ENCODE measurements at places on chromosomes 16 and 17.

DNA sequence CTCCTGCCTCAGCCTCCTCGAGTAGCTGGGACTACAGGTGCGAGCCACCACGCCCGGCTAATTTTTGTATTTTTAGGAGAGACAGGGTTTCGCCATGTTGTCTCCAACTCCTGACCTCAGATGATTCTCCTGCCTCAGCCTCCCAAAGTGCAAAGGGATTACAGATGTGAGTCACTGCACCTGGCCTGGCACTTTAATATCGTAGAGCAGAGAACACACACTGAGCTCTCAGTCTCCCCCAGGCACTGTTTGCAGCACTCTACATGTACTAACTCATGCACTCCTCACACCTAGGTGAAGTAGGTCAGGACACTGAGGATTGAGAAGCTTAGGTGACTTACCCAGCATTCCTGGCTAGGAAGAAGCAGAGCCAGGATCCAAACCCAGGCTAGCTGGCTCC, 15.0 kb downstream of the C17orf100 start:
- DNase-seq: no peak
- H3K36me3 ChIP-seq: no peaks in the 10 kb centered on the region
- no peaks in the 10 kb centered on the region for H3K4me1 ChIP-seq
- H3K27me3 ChIP-seq: peaks cover 33% of the 10 kb centered on the region

- no peaks in the 10 kb centered on the region for H3K27me3 ChIP-seq
- H3K4me3 ChIP-seq: peak overlapping the region; percentile 23
- no peak for DNase-seq
- no peaks in the 10 kb centered on the region for H3K4me1 ChIP-seq
These were observed 40.1 kb downstream of the ZNF276 start for GRCh38 chr16:89761304-89761922.

GRCh38 chr17:75927286-75927922, 13.4 kb downstream of the FBF1 start:
- H3K4me3 ChIP-seq: no peak overlapping the region
- H3K27ac ChIP-seq: no peak overlapping the region
- H3K4me1 ChIP-seq: no peaks in the 10 kb centered on the region
- H3K27me3 ChIP-seq: no peaks in the 10 kb centered on the region

- H3K27me3 ChIP-seq: no peaks in the 10 kb centered on the region
- DNase-seq: no peak
- no peak overlapping the region for H3K4me3 ChIP-seq
- no peaks in the 10 kb centered on the region for H3K4me1 ChIP-seq
These were observed 155.3 kb downstream of the AIPL1 start for GRCh38 chr17:6279659-6280058.

GRCh38 chr16:78552106-78552675, 452.7 kb downstream of the WWOX start:
- H3K27me3 ChIP-seq: no peaks in the 10 kb centered on the region
- no peaks in the 10 kb centered on the region for H3K36me3 ChIP-seq
- no peaks in the 10 kb centered on the region for H3K4me1 ChIP-seq
- no peak for DNase-seq
- no peak overlapping the region for H3K4me3 ChIP-seq

GRCh38 chr17:81927152-81927652, 333 bp downstream of the MAFG start:
- H3K36me3 ChIP-seq: peaks cover 8% of the 10 kb centered on the region
- peak overlapping the region; percentile 67 for H3K4me3 ChIP-seq
- DNase-seq: no peak
- H3K27ac ChIP-seq: peak overlapping the region; percentile 87
- H3K27me3 ChIP-seq: peaks cover 3% of the 10 kb centered on the region
- H3K4me1 ChIP-seq: peaks cover 47% of the 10 kb centered on the region

DNA sequence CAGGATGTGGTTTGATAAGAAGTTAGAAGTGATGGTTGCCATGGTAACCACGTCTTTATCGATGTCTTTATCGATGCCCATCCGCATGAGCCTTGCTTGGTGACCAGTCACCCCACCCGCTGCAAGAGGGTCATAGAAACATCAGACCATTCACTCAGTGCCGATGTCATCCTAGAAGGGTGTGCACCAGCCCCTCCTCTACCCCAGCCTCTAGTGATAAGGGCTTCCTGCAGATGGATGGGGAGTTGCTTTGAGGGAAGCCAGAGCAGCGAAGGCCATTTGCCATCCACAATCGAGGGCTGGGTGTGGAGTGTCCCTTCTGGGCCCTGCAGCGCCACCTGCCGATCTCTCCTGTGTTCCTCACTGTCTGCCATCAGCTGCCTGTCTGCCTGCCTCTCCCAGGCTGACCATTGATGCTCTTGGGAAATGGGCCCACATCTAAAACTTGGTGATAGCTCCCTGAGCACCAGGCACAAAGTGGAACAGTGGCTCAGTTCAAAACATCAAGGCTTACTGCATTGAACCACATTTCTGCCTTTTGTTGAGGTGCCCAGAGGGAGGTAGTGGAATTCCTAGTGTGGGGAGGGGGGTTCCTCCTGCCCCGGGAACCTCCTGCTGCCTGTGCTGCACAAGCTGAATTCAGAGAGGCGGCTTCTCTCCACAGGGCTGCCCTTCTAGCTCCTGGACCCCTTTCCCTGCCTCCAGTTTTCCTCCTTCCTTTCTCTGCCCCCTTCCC, 8.9 kb downstream of the CALB2 start:
- DNase-seq: no peak
- no peaks in the 10 kb centered on the region for H3K4me1 ChIP-seq
- no peak overlapping the region for H3K4me3 ChIP-seq
- H3K27me3 ChIP-seq: no peaks in the 10 kb centered on the region
- no peaks in the 10 kb centered on the region for H3K36me3 ChIP-seq
- H3K27ac ChIP-seq: no peak overlapping the region

DNA sequence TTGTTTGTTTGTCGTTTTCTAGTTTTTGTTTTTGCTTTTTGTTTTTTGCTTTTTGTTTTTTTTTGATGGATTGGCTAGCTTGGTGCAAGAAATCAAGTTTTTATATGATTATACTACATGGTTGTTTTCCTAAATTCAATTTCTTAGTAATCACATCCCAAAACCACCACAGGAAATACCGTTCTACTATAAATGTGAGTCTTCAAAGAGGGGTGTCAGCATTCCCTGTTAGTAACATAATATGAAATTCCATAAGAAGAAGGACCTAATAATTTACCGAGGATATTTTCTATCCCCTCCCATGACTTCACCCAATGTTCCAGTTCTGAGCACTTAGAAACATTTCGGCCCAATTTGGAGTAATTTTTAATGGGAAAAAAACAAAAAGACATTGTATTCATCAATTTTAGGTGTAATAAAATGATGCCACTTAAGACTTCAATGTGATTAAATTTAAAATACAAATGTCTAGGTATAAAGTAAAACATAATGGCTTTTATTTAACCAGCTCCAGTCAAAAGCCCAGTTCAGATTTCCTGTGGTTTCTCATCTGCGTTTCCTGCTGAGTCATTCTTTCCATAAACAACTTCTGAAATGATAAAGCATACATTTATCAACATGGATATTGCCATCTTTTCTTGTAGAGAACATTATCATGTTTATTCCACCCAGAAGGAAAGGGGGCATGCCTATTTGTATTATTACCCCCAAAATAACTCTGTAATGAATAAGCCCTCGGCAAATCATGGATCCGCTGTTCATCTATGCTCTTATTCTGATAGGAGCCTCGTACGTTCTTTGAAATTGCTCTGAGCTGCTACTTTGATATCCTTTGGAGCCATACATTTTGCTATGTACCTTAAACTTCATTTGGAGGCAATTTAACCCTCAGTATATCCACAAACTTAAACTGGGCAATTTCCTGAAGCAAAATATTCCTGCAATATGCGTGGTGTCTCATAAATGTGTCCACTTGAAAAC, 28.1 kb downstream of the HSBP1 start:
- H3K36me3 ChIP-seq: no peaks in the 10 kb centered on the region
- no peaks in the 10 kb centered on the region for H3K27me3 ChIP-seq
- no peak overlapping the region for H3K27ac ChIP-seq
- no peaks in the 10 kb centered on the region for H3K4me1 ChIP-seq
- DNase-seq: no peak

DNA sequence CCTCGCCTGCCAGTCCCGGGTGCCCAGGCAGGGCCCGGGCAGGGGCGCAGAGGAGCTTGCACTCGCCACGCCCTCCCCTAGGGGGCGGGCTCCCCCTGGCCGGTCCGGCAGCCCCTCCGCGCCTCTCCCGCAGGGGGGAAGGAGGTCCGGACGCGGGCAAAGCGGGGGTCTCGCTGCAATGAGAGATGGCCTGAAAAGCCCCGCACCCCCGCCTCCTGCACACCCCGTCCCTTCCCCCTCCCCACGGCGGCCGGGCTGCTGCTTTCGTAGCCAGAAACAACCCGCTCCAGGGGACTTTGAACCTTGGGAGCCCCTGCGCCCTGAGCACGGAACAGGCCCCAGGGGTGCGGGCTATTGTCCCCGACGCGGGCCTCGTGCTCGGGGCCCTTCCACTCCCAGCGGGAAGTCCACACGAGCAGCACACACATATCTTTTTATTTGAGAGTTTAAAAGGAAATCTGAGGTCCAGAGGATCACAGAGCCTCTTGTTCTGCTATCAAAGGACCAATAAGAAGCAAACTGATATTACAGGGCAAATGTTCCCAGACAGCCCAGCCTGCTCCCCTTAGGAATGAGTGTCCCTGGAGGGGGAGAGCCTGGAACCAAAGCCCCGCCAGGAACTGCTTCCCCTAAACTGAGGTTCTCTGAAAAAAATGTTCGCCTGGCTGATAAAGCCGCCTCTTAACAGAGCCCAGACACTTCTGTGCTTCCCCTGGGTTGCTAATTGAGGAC, 5.8 kb upstream of the CBX4 start:
- no peaks in the 10 kb centered on the region for H3K36me3 ChIP-seq
- peaks cover 37% of the 10 kb centered on the region for H3K27me3 ChIP-seq

DNA sequence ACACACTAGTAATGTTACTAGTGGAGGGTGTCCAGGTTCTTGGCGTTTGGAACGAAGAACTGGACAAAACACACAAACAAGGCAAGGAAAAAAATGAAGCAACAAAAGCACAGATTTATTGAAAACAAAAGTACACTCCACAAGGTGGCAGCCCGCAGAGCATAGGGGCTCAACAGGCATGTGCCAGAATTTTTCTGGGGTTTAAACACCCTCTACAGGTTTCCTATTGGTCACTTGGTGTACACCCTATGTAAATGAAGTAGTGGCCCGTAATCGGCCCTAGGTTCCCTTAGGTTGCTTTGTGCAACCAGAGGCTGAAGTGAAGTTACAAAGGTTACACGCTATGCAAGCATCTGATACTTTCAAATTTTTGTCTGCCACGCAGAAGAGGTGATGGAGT, 8.1 kb downstream of the OR2C1 start:
- no peak for DNase-seq
- no peak overlapping the region for H3K27ac ChIP-seq
- H3K4me1 ChIP-seq: no peaks in the 10 kb centered on the region
- no peaks in the 10 kb centered on the region for H3K36me3 ChIP-seq

DNA sequence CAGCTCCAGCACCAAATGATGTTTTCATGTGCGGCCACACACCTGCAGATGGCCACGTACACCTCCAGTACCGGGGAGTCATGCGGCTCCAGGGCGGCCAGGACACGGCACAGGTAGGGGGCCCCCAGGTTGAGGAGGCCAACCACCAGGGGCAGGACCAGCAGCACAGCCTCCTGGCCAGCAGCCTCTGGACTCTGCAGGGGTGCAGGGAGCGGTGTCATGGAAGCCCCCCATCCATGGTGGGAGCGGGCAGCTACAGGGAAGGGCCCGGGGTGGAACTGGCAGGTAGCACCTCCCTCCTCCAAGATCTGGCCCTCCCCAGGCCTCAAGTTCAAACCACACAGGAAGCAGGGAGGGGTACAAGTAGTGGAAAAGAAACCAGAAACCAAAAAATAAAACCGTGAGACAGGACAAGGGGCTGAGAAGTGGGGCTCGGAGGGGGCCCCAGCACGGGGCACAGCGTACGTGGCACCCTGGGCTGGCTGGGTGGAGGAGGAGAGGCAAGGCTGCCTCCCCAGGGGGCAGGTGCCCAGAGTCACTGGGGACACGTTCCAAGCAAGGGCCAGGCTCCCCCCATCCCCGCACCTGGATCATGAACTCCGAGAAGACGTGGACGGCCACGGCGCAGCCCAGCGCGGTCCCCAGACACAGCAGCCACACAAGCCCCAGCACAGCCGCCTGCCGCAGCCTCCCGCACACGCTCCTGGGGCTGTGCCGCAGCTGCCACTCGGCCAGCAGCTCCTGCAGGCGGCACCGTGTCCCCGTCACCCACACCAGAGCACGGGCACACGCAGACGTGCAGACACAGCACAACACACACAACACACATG, 7.4 kb downstream of the TMC6 start:
- H3K4me1 ChIP-seq: peaks cover 22% of the 10 kb centered on the region
- peak overlapping the region; percentile 57 for H3K27ac ChIP-seq
- no peaks in the 10 kb centered on the region for H3K27me3 ChIP-seq
- H3K36me3 ChIP-seq: no peaks in the 10 kb centered on the region

DNA sequence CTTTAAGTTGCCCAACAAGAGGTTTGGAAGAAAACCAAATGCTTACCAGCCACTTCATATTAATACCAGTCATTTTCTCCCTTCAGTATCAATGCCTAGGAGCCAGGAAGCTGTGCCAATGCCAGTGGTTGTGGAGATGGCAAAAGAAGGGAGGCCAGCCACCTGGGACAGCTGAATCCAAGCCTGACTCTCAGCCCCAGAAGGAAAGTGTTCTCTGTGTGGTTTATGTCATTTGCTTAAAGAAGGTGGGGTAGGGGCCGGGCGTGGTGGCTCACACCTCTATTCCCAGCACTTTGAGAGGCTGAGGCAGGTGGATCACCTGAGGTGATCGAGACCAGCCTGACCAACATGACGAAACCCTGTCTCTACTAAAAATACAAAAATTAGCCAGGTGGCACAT, 13.4 kb downstream of the C17orf78 start:
- H3K4me3 ChIP-seq: no peak overlapping the region
- H3K4me1 ChIP-seq: no peaks in the 10 kb centered on the region
- no peak for DNase-seq
- no peaks in the 10 kb centered on the region for H3K27me3 ChIP-seq
- H3K27ac ChIP-seq: no peak overlapping the region
- H3K36me3 ChIP-seq: no peaks in the 10 kb centered on the region

GRCh38 chr17:2136241-2136640, 81.3 kb downstream of the HIC1 start:
- H3K27me3 ChIP-seq: no peaks in the 10 kb centered on the region
- peaks cover 9% of the 10 kb centered on the region for H3K4me1 ChIP-seq
- no peak overlapping the region for H3K27ac ChIP-seq
- no peak overlapping the region for H3K4me3 ChIP-seq
- no peak for DNase-seq

GRCh38 chr17:54537656-54538055, 363.0 kb upstream of the TOM1L1 start:
- H3K36me3 ChIP-seq: no peaks in the 10 kb centered on the region
- H3K27me3 ChIP-seq: no peaks in the 10 kb centered on the region
